NCI-H1417 (cell line): ENCODE measurements at places on chromosomes 5 and 9.

DNA sequence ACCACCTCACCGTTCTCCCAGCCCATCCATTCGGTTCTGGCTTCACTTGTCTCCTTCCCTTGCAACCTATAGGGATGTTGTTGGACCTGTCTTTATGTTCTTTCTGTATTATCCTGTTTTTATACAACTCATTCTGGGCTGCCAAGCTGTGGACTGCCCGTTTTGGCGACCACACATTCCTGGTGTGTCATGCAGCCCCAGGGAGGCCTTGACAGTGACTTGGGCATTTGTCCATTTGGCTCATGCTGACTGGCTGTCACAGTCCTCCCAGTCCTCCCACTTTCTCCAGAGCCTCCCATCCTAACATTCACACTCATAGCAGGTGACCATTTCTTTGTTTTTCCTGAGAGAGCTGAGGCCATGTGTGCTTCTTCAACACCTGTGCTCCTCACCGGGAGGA is 136.4 kb downstream of the SLF1 start:
- no peak for DNase-seq

DNA sequence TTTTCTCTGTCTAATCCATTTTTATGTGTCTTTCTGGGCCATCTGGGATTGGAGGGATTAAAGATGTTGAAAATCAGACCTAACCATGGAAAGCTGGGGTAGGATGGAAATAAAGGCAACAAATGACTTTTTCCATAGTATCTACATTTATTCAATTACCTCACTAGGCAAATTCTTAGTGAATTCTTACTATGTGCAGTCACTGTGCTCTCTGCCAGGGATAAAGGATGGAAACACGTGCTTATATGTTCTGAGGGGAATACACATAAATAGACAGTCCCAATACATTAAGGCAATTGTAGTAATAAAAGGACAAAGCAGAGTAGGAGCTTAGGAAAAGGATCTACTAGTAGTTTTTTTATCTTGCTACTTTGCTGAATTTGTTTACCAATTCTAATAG is 214.2 kb downstream of the PRR16 start:
- no peak for DNase-seq

- no peak for DNase-seq
Observed at GRCh38 chr5:51476431-51476830, 93.2 kb downstream of the ISL1 start.

GRCh38 chr9:128101231-128101661 is 26.3 kb downstream of the PTGES2 start:
- no peak for DNase-seq

DNA sequence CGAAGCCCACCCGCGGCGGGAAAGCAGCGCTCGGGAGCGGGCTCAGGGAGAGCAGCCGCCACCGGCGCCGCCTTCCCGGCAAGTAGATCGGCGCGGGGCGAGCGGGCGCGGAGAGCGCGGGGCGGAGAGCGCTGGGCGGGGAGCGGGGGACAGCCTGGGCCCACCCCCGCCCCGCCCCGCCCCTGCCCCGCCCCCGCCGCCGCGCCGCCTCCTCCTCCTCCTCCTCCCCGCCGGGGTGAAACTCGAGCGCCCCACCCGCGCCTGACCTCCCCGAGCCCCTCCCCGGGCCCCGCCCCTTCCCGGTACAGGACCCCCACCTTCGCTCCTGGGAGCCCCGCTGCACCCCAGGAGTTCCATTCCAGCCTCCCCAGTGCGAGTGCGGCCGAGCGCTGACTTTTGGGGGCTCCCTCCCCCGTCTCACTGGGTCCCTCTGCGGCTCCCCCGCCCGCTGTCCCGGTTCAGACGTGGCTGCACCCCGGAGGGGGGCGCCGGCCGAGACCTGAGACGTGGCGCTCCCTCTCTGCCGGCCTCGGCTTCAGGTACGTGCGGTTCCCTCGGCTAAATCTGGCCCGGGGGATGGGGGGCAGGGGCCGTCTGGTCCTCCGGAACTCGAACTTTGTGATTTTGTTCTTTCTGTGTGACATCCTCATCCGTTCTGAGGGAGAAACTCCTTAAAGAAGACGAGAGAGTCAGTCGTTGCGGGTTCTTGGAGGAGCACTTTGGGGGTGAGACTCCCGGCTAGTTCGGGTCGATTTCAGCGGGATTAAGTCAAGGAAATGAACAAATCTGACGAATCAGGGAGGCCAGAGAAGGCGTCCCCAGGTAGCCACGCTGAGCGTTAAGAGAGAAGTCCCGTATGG is at the start of gene SEMA5A:
SEMA5A (minus strand) TSS at position 84 of the 860 bp plus-strand sequence. CDS start 166,129 bp downstream, outside the sequence.
- no peak for DNase-seq
